Activated naive CD4-positive, alpha-beta T cell treated with anti-CD3 and anti-CD28 coated beads for 36 hours (primary cell): ENCODE measurements at places on chromosomes 1 and 21.

DNA sequence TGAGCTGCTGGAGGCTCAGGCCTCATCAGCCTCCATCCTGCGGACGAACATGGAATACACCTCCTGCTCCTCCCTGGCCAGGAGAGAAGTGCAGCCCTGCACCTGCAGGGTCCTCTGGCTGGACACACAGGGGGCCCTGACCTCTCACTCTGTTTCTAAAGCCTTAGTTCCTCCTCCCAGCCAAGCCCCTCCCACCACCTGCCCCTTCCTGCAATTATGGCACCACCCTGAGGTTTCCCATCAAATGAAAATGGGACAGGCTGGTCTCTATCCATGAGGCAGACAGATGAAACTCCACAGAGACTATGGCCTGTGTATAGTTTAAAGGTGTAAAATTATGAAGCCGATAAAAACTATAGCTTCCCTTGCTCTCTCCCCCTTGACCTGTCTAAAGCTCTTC, 42.6 kb downstream of the CACNA1S start:
- DNase-seq = no peak

DNA sequence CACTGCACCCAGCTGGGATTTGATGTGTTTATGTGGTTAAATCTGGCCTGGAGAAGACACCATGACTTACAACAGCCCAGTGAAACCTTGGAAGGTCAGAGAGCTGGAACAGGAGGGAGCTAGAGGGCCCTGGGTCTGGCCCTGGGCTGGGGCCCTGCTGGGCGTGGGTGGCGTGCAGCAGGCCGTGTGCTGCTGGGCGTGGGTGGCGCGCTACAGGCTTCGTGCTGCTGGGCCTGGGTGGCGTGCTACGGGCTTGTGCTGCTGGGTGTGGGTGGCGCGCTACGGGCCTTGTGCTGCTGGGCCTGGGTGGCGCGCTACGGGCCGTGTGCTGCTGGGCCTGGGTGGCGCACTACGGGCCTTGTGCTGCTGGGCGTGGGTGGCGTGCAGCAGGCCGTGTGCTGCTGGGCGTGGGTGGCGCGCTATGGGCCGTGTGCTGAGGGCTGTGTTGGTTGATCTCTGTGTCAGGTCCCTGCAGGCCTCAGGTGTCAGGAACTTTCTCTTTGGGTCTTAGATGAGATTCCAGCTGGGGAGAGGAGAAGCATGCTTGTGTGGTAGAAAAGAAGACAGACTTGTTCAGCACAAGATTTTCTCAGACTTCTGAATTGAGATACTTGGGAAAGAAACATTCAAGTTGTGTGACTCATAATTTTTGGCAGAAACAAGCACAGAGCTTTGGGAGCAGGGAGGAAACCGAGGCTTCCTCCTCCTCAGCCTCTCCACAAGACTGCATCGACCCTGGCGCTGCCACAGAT, 66.0 kb downstream of the COL18A1 start:
- peak; percentile 24 for DNase-seq

DNA sequence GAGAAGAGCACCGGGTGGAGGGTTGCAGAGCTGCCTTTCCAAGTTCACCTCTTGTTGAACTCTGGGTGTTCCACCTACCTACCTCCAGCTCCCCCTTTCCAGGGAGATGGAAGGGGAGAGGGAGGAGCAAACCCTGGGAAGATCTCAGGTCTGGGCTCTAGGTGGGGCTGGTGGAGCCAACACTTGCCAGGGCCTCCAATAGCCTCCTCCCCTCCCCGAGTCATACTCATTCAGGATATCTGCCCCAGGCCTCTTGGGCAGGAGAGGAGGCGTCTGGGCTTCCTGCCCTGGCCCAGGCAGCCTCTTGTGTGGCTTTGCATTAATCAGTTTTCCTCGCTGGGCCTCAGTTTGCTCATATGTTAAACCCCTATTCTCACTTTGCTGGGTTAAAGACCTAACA, 13.4 kb downstream of the RAP1GAP start:
- no peak for DNase-seq

- no peak for DNase-seq
Measured at GRCh38 chr1:33390542-33390941, 40.4 kb downstream of the PHC2 start.

- no peak for DNase-seq
Measured at GRCh38 chr1:3546048-3546384, 65.3 kb downstream of the MEGF6 start.
